Skeletal muscle cell (primary cell): ENCODE measurements at places on chromosomes 5 and 9.

GRCh38 chr5:122605236-122605635 is 169.6 kb upstream of the SNX2 start:
- no peak for DNase-seq

DNA sequence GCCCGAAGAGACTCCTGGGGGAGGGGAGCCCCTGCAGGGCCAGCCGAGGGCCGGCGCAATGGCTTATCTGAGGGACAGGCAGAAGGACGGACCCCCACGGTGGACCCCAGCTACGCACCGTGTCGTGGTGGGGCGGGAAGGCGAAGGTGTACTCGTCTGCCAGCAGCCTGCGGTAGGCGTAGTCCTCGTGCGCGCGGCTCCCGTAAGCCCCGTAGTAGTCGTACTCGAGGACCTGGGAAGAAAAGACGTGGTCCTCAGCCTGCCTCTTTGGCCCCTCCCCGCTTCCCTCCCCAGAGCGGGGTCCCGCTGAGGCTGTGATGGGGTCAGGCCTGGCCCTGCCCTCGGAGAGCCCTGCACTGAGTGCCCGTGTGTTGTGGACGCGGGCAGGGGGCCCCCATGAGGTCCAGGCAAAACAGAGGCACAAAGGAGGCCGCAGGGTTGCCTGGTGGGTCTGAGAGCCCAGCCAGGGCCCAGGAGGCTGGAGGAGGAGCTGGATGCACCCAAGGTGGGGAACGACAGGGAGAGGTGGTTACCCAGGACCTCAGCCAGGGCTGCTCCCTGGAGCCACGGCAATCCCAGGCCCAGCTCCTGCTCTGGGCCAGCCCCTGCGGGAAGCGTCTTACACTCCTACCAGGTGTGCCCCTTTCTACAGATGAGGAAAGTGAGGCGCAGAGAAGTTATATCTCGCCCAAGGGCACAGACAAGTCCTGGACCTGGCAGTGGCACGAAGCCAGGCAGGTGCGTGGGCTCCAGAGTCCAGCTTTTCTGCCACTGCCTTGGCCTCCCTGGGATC is 35.2 kb downstream of the SARDH start:
- DNase-seq, result no peak

DNA sequence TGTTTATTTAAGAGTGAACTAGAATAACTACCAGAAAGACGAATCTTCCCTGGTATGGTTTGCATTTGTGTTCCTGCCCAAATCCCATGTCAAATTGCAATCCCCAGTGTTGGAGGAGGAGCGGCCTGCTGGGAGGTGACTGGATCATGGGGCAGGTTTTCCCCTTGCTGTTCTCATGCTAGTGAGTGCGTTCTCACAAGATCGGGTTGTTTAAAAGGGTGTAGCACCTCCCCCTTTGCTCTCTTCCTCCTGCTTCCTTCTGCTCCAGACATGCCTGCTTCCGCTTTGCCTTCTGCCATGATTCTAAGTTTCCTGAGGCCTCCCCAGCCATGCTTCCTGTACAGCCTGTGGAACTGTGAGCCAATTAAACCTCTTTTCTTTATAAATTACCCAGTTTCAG is 210.3 kb upstream of the TBC1D2 start:
- no peak for DNase-seq

DNA sequence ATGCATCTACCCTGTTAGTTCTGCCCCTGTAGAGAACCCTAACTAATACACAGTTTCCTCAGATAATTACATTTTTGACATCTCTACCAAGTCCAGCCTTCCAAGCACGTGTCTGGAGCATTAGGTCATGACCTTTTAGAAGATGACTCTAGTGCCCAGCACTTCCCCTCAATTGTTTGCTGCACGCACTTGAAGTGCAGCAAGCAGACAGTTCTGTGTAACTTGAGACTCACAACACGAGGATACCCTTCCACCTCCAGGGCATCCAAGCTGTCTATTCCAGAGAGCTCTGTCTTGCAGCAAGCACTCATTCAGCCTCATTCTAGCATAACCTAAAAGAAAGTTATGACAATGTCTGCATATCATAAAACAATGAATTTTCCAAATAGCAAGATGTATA is 1410.5 kb upstream of the CDH18 start:
- DNase-seq, result no peak

- DNase-seq, result no peak
Observed at GRCh38 chr9:97412626-97413385, 910 bp downstream of the TDRD7 start.

DNA sequence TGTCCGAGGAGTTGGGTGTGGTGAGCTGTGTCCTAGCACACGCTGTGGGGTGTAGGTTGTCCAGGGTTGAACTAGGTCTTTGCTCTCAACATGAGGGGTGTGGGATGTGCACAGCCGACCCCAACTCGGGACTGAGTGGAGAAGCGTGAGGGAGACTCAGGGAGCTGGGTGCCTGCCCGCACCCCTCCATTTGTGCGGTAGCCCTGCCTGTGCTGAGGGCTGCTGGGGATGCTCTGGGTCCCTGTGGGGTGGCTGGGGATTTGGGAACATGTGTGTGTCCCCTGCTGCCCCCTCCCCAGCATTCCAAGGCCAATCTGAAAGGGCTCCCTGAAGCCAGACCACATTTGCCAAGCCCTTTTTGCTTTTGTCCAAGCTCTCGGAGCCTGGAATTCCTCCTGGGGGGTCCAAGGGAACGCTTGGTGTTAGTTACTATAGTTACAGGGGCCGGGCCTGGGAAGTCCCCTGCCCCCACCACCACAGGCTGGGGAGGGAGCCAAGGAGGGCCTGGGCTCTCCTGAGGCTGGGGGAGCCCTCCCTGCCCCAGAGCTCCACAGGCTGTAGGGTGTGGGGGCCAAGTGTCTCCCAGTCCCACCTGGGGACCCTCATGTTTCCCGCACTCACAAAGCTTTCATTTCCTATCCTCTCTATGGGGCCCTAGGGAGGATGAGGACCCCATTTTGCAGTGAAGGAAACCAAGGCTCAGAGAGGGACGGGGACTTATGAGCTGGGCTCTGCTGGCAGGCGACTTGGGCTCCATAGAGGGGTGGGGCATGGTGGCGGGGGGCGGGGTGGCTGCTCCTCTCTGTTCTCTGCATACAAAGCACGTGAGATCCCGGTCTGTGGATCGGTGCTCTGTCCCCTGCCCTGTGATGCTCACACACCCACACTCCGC is 1.1 kb downstream of the CRB2 start:
- DNase-seq, result no peak

GRCh38 chr5:171999877-172000276 is 6.6 kb downstream of the FBXW11 start:
- DNase-seq, result no peak

GRCh38 chr9:132669319-132669697 is 475 bp downstream of the DDX31 start:
- peak; percentile 31 for DNase-seq

GRCh38 chr9:122016744-122017143 is 76.4 kb downstream of the TTLL11 start:
- no peak for DNase-seq

DNA sequence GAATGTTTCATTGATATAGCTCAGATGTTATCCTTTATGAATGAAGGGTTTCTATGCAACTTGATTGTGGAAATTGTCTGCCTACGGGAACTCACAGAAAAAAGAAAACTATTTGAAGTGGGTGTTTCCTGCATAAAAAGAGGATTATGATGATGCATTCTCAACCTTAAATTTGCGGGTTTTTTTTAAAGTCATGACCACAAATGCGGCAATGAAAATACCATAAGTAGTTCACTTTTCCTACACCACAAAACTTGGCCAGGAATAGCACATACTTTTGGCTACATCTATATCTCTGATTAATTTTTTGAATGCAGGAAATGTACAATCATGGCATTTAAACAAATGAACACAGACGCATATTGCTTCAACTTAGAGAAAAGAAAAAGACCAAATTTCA is 754.7 kb downstream of the DTWD2 start:
- no peak for DNase-seq

DNA sequence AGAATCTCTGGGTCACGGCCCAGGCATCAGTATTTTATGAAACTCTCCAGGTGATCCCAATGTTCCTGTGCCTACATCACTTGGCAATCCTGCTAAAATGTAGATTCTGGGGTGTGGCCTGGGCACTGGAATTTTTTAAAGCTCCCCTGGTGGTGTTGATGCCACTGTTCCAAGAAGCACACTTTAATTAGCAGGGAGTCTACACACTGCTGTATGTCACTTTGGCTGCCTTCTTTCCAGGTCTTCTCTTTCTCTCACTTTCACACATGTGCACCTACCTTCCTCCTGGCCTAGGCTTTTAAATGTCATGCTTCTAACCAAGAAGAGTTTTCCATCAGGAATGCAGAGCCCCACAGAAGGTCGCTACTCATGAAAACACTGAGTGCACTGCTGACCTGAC is 136.0 kb upstream of the ALDH1B1 start:
- no peak for DNase-seq

DNA sequence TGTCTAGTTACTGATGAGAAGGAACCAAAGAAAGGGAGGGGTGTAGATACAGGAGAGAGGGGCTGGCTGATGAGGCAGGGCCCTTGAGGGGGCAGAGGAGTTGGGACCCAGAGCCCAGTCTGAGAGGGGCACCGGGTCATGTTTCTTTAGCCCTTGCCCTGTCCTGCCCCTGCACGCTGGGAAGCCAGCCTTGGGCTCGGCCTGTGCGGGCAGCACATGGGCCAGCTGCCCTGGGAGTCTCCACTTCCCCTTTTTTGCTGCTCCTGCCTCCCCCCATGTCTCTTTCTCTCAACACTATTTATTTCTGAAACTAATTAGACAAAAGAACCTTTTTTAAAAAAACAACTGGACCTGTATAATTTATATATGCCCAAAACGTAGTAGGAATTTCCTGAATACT is 20.5 kb downstream of the MVB12B start:
- DNase-seq, result no peak

- peak; percentile 38 for DNase-seq
Observed at GRCh38 chr5:15550502-15551112, 50.6 kb downstream of the FBXL7 start.

- DNase-seq, result no peak
Observed at GRCh38 chr5:78242001-78242400, 52.5 kb downstream of the AP3B1 start.

- DNase-seq, result no peak
Observed at GRCh38 chr5:133373121-133373870, 239.0 kb downstream of the FSTL4 start.

DNA sequence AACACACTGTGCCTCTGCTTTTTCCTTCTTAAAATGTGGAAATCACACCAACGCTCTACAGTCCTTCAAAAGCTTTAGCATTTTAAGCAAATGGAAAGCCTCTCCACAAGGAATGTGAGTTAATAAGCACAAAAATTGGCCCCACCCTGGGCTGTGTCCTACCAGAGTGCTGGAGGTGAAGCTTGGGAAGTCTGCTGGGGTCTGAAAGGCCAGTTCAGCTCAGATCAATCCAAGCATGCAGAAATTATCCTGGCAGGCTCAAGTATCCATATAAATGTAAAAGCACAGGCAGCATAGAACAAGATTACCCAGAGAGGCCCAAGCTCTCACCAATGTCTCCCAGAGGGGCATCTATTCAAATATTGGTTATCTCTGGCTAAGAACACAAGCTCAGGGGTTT is 98.5 kb downstream of the ESM1 start:
- no peak for DNase-seq

- no peak for DNase-seq
Observed at GRCh38 chr5:26903469-26903868, 134.9 kb downstream of the CDH9 start.

- no peak for DNase-seq
Observed at GRCh38 chr5:34526682-34527305, 129.3 kb upstream of the RAI14 start.

DNA sequence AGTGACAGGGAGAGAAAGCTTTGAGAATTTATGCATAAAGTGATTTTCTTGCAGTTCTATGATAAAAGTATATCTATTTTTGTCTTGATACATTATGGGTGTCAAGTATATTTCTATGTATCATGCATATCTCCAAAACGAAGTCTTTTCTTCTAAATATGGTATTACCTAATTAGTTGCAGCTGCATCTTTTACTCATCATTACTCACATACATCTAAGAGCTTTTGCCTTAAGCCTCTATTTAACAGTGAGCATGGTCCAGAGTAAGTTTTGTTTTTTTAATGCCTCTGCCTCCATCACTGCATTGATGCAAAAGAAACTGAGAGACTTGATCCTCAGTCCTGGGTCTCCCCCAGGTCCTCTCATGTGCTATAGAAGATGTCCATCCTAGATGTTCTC is 40.0 kb upstream of the SMC5 start:
- no peak for DNase-seq

GRCh38 chr5:95846554-95847260 is 24.2 kb upstream of the GLRX start:
- no peak for DNase-seq

GRCh38 chr5:128534726-128535125 is 3.3 kb downstream of the FBN2 start:
- no peak for DNase-seq

DNA sequence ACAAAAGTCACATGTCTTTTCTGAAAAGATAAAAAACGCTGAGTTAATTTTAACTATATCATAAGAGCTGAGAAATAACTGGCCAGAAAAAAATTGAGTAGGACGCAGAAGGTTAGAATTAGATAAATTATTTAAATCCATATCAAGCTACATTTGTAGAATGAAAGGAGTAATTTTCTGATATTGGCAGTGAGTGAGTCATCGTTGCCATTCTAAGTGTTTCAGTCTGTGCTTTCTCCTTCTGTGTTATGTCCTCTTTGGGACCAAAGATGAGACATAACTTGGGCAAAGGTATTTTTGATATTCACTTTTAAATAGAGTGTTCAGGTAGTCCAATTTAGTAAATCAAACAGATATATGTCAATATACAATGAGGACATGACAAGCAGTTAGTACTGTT is 34.4 kb upstream of the KCNN2 start:
- no peak for DNase-seq

DNA sequence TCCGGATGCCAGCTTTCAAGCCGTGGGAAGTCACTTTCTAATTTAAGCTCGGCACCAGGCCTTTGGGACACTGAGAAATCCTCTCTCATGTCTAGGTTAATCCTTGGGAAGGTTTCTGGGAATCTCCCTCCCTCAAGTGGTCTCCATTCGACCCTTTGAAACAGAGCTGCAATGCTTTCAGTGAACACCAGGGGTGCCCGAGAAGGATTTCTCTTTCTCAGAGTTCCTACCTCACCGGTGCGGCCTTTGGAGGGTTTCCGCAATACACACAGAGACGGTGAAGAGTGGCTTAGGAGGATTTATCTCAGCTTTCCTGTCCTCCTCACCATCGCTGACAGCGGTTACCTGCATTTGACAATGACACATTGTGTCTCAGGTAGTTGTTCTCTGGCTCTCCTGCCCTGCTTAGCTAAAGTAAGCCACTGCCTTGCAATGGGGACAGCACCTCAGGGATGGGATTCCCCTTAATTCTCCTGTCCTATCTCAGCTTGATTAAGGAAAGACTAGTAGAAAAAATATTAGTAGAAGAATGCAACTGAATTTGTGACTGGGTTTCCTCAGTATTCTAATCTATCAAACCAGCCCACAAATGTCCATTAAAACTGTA is 180.6 kb downstream of the GABRG2 start:
- DNase-seq, result no peak

DNA sequence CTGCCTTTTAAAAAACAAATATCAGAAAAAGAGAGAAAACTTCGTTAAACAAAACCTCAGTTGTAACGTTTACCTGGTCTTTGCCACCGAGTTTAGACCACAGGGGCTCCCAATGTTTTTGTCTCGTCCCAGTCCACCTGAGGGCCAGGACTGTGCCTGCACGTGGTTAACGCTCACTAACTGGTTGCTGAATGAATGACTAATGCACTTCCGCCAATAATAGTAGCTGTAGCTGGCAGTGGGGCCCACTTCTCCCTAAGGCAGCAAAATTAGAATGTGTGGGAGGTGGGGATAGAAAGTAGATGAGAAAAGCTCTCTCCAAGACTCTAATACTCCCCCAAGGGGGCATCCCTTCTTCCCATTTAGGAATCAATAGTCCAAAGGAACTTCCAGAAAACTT is 29.1 kb upstream of the MED27 start:
- no peak for DNase-seq
